A549 (cell line): ENCODE measurements at places on chromosomes 4 and X.

GRCh38 chr4:128821151-128821550 is 11.7 kb downstream of the JADE1 start:
- no peak for DNase-seq

DNA sequence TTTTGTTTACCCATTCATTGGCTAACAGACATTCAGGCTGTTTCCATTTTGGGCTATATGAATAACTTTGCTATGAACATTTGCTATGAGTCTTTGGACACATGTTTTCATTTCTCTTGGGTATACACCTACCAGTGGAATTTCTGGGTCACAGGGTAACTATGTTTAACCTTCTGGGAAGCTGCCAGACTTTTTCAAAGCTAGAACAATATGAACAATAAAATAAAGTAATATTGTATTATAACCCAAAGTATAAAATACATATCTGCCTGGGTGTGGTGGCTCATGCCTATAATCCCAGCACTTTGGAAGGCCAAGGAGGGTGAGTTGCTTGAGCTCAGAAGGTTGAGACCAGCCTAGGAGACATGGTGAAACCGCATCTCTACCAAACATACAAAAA is 90.6 kb downstream of the DLG3 start:
- no peak for DNase-seq

DNA sequence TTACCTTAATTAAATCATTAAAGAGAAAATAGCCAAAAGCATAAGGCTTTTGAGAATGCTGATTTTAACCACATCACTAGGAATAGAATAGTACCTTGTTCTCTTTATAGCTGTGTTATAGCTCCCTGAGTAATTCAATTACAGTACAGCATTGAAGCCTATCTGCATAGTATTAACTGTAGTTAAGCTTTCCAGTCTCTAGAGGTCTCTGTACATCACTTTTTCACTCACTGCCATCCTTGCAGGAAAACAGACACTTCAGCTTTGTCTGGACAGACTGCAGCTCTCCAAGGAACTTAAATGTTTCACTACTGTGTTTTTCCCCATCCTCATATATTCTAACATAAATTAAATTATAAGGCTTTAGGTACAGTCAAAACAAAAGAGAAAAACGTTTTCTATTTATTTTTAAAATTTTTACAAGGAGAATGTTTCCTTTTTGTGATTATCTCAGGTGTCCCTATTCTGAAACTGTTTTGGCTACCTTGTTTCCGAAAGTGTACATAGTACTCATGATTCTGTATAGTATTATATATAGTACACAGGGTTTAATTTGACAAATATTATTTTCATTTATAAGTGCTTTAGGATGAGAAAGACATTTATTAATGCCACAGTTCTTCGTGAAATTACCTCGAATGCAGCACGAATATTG is 407.9 kb downstream of the PCDH18 start:
- DNase-seq: peak; percentile 57

DNA sequence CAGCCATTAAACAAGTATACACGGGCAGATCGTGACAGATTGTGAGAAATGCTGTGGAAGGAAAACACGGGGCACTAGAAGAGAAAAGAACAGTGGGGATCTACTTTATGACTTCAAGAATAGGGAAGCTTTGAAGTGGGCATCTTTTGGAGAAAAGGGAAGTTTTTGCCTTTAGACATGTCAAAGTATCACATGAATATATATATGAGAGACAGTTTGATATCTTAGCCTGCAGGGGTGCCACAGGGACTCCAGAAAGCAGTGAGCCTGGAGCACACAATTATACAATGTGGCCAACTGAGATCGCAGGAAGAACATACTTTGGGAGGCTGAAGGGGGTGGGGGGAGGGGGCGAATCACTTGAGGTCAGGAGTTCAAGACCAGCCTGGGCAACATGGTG is 35.7 kb downstream of the RELL1 start:
- DNase-seq: no peak

GRCh38 chr4:189771696-189772361 is 168.8 kb upstream of the FRG1 start:
- no peak for DNase-seq

- no peak for DNase-seq
Measured at GRCh38 chrX:111465669-111466068, 45.8 kb upstream of the SERTM2 start.

GRCh38 chr4:60020389-60020788 is 1179.7 kb upstream of the ADGRL3 start:
- no peak for DNase-seq

- peak; percentile 10 for DNase-seq
Measured at GRCh38 chrX:37825215-37825842, 22.0 kb downstream of the DYNLT3 start.

DNA sequence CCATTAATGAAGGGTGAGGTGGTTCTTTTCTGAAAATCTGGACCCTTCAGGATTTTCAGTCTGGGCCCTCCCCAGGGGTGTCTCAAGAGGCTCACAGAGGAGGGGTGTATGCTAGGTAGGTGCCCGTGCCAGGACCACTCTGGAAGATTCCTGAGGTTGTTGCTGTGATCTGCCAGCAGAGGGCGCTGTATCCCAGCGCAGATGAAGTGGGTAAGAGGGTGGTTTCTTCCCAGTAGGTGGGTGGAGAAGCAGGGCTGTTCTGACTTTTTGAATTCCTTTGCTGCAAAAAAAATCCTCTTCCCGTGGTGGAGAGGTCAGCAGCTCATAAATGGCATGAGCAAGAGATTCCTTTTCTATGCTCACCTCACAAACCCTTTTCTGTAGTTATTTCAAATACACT is 51.1 kb downstream of the SCML1 start:
- peak; percentile 33 for DNase-seq

DNA sequence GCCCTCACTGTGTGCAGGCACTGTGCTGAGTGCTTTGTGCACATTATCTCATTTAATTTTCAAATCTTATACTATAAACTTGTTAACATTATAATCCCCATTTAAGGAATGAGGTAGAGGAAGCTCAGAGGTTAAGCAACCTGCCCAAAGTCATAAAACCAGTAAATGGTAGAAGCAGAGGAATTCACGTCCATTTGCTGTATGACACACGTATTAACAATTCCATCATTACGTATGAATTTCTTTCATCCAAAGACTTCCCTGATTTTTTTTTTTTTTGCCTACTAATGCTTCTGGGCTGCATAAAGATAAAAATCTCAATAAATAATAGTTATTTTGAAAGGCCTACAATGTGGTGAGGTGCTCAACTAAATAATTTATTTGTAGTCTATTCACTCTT is 64.5 kb upstream of the H2AZ1 start:
- no peak for DNase-seq

DNA sequence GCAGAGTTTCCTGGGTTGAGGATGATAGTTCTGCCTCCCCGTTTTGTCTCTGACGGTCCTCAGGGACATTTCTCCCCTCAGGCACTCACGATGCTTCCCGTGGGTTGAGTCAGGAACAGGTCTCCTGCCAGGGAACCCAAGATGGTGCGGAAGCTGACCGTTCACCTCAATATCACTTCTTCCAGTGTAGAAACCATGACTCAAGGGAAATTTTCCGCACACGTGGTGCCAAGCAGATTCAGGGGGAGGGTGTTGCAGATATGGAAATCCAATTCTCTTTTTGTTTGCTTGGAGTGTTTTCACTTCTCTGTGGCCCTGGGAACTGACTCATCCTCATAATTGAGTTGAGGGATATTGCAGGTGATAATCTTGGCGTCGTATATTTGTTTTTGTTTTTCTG is 46.7 kb downstream of the CXorf49B start:
- DNase-seq: no peak

DNA sequence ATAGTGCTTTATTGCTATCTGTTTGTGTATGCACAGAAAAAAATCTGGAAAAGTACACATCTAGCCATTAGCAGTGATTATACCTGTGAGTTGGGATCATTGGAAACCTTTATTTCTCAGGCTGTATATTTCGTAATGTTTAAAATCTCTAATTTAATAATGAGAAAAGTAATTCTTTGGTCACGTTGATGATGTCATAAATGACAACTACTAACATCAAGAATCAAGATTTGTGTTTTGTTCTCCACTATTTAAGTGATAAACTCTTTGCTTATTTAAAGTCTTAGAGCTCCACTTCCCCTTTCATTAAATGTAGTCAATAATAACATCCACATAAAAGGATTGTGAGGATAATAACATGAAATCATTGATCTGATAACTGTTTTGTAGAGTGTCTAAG is 126.2 kb downstream of the TMA16 start:
- no peak for DNase-seq

GRCh38 chr4:5925419-5926200 is 32.7 kb upstream of the CRMP1 start:
- DNase-seq: no peak

DNA sequence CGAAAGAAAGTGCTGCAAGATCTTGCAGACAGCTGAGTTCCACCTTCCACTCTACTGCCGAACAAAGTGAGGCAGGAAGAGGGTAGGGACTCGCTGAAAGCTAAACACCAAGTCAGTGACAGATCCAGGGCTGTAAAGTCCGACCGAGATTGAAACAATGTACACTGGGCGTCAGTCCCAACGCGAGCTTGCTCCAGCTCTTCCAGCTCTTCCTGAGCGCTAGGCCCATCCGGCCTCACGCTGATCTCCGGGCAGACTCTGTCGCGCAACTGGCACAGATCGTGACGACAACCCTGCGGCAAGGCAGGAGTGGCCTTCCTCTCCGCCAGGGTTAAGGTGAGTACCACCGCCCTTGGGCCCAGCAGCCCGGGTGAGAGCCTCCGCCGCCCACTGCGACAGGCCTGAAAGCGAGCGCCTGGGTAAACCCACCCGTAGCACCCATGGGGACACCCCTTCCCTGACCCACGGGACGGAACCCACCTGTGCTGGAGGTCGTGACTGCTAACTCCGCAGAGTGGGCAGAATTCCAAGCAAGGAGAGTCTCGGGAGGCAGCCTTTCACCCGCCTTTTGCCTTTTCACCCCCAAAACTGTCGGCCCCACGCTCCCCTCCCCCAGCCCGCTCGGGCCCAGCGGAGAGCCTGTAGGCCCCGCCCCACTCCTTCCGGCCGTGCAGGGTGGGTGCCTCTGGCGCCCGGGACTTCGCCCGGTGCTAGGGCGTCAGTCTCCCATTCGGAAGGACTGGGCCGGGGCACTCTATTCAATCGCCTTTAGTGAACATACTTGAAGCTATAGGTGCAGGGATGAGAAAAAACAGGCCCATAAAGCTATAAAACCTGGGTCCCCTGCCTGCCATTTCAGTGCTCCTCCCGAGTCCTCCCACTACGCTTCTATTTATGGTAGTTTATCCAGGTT is at the start of gene TMLHE:
Gene TMLHE (minus strand): TSS at position 641 of the 913 bp plus-strand sequence. CDS start 67,676 bp downstream, outside the sequence.
- DNase-seq: peak; percentile 46

DNA sequence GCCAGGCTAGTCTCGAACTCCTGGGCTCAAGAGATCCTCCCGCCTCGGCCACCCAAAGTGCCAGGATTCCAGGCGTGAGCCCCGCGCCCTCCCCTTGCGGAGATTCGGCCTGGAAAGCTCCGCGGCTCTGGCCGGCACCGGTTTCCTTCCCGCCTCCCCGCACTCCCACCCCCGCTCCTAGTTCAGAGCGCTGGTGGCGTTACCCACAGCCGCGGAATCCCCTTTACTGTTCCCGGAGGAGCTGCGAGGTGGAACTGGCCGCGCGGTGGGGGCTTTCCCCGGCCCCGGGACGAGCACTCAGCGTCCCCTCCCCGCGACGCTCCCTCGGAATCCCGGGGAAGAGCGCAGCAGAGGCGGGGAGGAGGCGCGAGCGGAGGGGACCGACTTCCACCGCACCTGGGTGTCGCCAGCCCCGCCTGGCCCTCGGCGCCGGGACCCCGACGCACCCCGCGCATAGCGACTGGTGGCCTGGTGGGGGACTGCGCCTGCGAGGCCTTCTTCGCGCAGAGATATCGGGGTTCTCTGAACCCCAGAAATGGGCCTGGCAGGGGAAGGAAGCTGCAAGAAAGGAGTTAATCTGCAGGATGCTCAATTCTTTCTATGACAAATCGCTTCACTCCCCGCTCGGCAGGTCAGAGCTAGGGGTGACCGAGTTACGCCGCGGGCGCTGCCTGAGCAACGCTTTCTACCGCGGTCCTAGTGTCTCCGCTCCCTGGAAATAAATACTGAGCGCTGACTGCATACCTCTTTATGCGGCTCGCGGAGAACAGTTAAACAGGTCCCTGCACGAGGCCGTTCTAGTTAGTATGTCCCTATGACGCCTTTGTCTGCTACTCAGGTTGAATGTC is 14.6 kb upstream of the SLC25A4 start:
- DNase-seq: peak; percentile 24

DNA sequence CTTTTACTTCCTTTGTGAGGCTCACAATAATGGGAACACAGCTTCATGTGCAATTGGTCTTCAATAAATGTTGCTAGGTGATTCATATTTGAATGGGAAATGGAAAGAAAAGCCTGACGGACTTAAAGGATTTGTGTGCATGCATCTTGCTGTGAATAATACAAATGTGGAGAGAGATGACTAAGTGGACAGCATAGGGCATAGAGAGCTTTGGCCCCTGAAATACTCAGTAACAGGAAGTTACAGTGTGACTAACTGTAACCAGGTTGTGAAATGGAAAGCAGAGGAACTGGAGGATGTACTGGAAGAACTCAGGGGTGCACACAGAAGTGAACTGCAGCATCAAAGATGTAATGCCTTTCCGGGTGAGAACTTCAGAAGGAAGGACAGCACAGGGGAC is 206.7 kb downstream of the MGST2 start:
- no peak for DNase-seq

- no peak for DNase-seq
Measured at GRCh38 chr4:95190751-95191436, 357.9 kb downstream of the UNC5C start.

GRCh38 chr4:66750273-66750672 is 795.0 kb downstream of the CENPC start:
- no peak for DNase-seq

DNA sequence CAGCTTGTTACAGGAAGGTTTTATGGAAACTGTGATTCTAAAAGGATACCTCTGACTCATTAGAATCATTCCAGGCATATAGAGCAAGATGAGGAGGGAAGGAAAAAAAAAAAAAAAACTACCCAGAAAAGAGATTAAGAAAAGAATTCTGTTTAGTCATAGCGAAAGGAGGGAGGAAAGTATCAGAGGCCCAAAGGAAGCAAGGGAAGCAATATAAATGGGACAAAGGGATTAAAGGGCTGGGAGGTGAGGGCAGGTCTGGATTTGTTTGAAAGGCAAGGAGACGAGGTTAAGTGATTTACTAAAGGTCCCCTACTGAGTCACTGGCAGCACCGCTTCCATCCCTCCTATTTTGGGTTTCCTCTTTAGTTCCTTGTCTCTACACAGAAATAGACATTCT is 88.6 kb upstream of the IL1RAPL1 start:
- no peak for DNase-seq

GRCh38 chrX:9622128-9622527 is 143.5 kb downstream of the GPR143 start:
- DNase-seq: no peak

DNA sequence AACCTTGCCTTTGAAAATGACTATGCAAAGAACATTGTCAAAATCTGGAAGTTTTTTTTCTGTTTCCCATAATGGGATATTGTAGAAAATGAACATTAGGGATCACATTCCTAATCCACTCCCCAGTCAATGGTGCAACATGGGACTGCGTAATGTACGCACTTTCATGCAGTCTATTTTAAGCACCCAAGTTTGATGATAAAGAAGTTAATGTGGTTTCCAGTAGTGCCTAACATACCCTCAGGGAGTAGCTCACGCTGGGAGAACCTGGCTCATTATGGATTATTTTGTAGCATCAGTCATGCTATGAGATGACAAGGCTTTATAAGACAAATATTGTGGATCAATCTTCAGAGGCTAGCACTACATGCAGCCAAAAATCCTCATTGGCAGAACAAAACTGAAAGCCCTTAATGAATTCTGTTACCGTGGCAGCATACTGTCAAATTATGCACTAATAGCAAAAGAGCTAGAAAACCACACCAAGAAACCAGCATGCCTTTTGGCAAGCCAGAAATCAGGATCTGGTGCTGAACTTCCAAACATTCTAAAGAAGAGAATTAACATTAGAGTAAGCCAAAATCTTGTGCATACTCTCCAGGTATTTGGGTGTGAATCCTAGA is 1392.8 kb upstream of the TENM3 start:
- DNase-seq: no peak
